ENCODE measurements at places on chromosomes 11 and 22. TPM values are rescaled to one million over a fixed set of nuclear protein-coding genes. Genes with fewer than 3 reads are reported as not detected.
A peak's percentile ranks its signal among the peaks of the same experiment; 100 is the strongest.

DNA sequence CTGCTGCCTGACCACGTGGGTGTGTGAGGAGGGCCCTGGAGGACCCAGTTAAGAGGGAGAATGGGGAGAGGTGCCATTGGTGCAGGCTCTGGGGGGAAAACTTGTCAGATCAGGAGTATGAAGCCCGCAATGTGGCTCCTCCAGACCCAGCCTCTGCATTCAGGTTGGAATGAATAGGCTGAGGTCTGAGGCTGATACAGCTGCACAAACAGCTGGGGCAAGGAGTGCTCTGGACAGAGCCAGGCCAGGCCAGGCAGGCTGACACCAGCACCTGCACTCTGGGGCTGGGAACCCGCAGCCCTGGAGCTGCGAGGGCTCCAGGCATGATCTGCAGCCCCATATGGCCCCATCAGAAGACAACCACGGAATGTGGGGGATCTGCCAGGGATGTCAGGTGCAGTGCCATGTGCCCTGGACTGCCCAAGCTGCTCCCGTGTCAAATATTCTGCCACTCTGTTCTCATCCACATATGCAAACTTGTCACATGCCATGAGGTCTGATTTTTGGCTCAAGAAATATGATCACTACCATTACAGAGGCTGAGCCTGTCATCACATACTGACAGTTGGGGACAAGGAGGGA, 27.2 kb upstream of the KCNJ11 start:
- DNase-seq, result no peak

Gene HEPHL1
- not detected for total RNA-seq

Gene OR4C45
- total RNA-seq, result not detected

DNA sequence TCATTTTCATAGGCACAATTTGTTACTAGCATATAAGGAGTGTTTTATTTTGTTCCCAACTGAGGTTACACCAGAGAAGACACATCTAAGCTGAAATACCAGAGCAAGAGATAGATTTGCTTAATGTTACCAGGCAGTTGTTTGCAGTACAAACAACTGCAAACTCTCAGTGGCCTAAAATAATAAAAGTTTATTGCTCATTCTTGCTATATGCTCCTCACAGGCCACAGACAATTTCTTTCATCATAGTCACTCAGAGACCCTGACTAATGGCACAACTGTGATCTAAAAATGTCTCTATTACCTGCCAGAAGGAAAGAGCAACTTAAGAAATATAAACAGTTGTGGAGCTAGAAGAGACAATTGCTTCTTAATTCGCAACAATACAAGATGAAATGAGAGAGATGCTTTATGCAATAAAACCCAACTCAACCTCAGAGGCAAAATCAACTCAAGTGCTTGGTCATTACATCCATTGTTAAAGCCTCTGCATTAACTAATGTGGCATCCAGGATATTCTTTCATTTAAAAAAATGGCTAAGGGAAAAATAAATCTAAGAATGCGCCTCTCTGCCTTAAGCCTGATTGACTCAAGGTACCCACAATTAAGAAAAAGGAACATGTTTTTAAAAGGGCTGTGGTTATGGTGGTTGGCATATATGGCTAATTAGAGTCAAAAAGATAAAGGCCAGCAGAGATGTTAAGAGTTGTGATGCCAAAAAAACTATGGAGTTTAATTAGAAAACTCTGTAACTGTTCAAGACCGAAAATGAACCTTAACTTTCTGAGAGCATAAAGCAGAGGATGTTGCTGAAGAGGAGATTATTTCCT, 103.7 kb downstream of the CD44 start:
- no peak for DNase-seq

GRCh38 chr11:95554911-95555310, 234.7 kb downstream of the FAM76B start:
- DNase-seq, result no peak

GRCh38 chr11:77530879-77531278, 57.0 kb upstream of the PAK1 start:
- no peak for DNase-seq

DNA sequence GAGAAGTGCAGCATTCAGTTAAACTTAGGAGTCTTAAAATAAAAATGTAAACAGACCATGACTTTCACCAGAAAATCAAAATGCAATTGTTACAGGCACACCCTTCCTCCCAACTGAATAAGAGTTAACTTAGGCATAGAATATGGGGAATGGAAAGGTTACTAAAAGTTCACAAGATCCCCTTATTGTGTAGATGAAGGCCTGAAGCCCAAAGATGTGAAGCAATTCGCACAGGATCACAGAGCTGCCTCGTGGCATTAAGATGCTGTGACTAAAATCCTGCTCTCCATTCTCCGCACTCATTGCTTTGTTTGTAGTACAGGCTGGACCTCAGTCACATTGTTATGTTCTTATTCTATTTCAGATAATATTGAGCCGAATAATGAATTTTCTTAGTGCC, 4.0 kb downstream of the MS4A5 start:
- DNase-seq, result no peak

GRCh38 chr11:61587951-61588727, 7.3 kb upstream of the SYT7 start:
- DNase-seq, result peak; percentile 82

Gene KDM4D
- total RNA-seq, result 0.68 TPM

- DNase-seq, result no peak
Observed at GRCh38 chr11:18936002-18936673, 3.1 kb downstream of the MRGPRX1 start.

Measured in Calu3 (cell line).